ENCODE measurements at places on chromosomes 3 and 15.

DNA sequence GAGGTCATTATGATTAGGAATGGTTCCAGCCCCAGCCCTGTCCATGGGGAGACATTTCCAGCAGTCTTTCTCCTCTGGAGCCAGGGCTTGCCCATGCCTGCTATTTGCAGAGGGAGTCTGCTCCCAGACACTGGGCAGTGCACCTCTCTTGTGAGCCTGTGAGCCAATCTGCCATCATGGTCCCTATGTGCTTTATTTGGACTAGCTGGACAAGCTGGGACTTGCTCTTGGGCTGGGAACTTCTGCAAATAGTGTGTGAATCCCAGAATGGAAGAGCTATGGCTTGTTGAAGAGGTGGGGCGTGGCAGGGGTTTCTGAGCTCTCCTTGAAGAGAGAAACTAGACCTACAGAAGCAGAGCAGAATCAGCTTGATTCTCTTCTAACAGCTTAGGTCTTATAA, 53.7 kb upstream of the KY start:
- DNase-seq = no peak

GRCh38 chr15:86327230-86327865, 247.7 kb downstream of the AGBL1 start:
- no peak for DNase-seq

GRCh38 chr3:132407025-132407424, 10.3 kb upstream of the DNAJC13 start:
- no peak for DNase-seq

- no peak for DNase-seq
Observed at GRCh38 chr15:37774961-37775360, 159.5 kb upstream of the TMCO5A start.

- DNase-seq = no peak
Observed at GRCh38 chr15:61653110-61653509, 407.1 kb downstream of the VPS13C start.

DNA sequence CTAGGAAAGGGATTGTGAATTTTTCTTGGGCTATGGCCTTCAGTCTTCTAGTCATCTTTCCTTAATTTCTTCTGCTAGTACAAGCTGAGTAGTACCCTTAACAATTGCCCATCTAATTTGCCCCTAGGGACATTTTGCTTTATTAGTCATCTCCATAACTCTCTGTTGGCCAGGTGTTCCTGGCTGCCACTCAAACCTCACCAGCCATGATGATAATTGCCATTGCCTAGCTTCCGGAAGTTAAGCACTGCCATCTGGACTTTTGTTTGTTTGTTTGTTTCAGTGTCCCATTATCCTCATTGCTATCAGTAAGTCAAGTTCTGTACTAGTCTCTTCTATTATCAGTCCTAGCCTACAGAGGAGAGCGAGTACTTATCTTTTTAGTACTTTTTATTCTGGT, 36.6 kb upstream of the UBL7 start:
- no peak for DNase-seq

GRCh38 chr3:13782501-13782900, 97.4 kb downstream of the WNT7A start:
- no peak for DNase-seq

DNA sequence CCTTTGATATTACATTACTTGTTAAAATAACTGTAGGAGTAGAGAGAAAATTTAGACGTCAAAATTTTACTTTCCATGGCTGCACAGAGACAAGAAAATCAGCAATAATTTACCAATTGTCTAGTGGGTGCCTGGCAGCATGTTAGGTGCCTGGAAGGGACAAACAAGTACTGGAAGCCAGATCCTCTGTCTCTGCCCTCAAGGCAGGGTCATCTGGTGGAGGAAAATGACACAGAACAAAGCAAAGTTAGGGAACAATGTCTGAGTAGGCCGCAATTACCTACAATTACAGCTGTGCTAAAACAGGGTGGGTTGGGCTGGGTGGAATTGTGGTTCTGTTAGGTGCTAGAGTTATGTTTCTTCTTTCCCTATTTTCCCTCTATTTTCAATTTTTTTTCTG, 7.4 kb downstream of the CCDC174 start:
- no peak for DNase-seq

DNA sequence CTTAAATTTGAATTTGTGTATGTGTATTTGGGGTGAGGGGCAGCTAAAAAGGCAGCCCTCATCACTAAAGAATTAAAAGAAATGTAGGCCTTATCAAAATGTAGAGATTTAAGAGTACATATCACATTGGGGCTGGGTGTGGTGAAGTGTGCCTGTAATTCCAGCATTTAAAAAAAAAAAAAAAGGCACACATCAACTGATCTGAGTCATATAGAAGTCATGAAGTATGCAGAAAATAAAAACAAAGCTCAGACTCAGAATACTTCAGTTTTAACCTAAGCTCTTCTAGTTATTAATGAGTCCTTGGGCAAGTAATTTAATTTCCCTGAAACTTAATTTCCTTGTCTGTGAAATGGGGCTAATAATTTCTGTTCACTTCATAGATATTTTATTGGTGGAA, 31.6 kb downstream of the SLC24A1 start:
- DNase-seq = peak; percentile 10
